ENCODE measurements at places on chromosomes 16 and 17. TPM values are rescaled to one million over a fixed set of nuclear protein-coding genes. Genes with fewer than 3 reads are reported as not detected.

Gene SLC6A2
- total RNA-seq: 0.14 TPM

DNA sequence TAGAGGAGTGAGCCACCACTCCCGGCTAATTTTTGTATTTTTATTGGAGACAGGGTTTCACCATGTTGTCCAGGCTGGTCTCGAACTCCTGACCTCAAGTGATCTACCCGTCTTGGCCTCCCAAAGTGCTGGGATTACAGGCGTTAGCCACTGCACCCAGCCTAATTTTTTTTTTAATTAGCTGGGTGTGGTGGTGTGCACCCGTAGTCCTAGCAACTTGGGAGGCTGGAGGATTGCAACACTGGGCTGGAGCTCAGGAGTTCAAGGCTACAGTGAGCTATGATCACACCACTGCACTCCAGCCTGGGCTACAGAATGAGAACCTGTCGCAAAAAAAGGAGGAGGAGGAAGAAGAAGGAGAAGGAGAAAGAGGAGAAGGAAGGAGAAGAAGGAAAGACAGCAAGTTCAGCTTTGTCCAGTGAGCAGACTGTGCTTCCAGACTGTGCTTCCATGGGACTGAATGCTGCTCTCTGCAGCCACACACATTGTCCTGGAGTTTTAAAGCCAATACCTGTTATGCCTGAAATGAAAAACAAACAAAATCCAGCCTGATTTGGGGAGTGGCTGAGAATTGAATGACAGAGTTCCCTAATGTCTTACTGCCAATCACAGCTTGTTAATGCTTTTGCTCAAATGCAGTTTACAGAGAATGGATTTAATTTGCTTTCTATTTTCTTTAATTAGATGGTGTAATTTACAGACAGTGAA is 2.8 kb upstream of the TNFRSF13B start:
- no peak for DNase-seq

- no peak for DNase-seq
Observed at GRCh38 chr16:82045465-82045864, 10.4 kb downstream of the HSD17B2 start.

DNA sequence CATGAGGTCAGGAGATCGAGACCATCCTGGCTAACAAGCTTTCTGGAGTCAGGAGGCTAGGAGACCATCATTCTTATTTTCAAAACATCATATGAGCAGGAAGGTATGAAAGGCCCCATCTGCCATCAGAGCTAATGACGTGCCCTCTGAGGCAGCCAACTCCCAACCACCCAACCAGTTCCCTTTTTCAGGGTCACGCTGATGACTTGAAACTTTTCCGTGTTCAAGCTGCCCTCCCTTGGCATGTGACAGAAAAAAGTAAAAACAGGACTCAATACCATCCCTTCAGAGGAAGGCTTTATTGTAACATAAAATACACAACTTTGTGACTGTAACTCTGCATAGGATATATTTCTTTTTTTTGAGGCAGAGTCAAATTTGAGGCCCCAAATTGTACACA is 4.6 kb upstream of the GHDC start:
- no peak for DNase-seq
